Lung microvascular endothelial cell (primary cell): ENCODE measurements at places on chromosomes 5 and 9. TPM values are rescaled to one million over a fixed set of nuclear protein-coding genes. Genes with fewer than 3 reads are reported as not detected.

PCDHA9 gene
- under 0.01 TPM in 2 replicates for total RNA-seq

DNA sequence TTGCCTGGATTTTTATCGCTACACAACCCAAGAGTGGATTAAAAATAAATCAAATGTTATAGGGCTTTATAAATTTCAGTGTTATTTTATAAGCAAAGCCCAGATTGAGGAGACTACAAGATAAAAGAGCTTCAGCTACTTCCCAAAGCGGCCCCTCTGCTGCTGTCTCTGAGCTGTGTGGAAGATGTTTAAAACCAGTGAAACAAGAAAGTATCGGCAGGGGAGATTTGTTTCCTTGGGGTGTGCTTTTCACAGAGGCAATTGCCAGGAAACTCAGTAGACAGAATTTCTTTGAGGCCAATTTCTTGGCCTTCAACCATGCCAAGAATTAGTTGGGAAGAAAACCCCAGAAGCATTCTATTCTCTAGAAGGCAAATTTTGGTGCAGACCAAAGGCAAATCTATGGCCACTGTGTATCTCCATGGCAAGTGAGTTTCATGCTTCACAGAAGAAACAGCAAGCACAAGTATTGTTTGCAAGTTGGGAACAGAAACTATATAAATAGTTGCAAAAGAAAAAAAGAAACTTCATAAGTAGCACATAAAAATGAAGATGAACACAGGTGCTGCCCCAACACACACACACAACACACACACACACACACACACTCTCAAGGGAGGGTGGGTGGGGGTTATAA, 197.2 kb downstream of the PARP8 start:
- no peak for DNase-seq

- DNase-seq, result no peak
These were observed 144.2 kb downstream of the PCSK1 start for GRCh38 chr5:96288845-96289185.

TMEM8B gene
- under 0.01 and 0.22 TPM in 2 replicates for total RNA-seq

GRCh38 chr5:127098241-127098640, 24.9 kb upstream of the C5orf63 start:
- DNase-seq, result no peak

- DNase-seq, result no peak
These were observed 249.8 kb upstream of the PRDM9 start for GRCh38 chr5:23257656-23258055.

GRCh38 chr5:35342664-35343063, 112.4 kb upstream of the PRLR start:
- no peak for DNase-seq

CCDC180 gene
- 0.44 and 1.6 TPM in 2 replicates for total RNA-seq

DNA sequence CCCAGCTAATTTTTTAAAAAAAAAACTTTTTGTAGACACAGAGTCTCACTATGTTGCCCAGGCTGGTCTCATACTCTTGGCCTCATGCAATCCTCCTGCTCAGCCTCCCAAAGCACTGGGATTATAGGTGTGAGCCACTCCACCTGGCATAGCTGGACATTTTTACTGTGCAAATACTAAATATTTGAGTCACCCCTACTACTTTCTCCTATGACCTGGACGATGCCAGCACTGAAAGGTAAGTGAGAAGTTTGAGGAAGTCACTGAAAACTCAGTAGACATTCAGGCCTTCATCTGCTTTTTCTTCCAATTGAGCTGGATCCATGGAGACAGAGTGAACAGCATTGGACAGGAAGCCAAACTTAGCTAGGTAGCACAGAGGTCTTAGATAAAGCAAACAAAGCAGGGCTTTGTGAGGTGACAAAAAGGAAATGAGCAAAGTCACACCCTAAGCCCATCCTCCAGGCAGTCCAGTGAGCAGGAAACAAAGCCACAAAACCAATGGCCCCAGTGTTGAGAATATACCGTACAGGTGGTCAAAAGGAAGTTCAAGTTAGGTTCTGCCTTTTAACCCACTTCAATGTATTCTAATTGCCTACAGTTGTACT, 192.6 kb upstream of the RASA1 start:
- DNase-seq, result peak; percentile 86

- no peak for DNase-seq
These were observed 355.4 kb upstream of the PRR16 start for GRCh38 chr5:120108586-120109248.

GRCh38 chr5:31433229-31433628, 98.7 kb downstream of the DROSHA start:
- DNase-seq, result no peak

BTNL8 gene
- under 0.01 and 0.20 TPM in 2 replicates for total RNA-seq

EMB gene
- total RNA-seq, result under 0.01 TPM in 2 replicates

- DNase-seq, result no peak
These were observed 72.2 kb downstream of the SHB start for GRCh38 chr9:37996819-37997217.

DNA sequence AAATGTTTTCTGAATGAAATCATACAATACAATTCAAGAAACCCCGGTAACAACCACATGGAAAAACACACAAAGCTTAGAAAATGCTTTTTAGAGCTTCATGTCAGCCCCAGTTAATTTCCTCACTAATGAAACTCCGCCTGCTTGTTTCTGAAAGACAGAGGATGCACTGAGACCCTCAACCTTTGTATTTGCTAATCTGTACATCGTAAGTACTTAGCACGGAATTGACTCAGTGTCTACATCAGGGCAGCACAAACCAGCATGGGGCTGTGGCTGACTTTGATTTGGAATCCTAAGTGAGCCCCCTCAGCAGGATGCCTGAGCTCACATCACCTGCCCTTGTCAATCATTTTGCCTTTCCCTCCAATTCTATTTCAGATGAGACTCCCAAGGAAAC, 499.1 kb upstream of the MPDZ start:
- DNase-seq, result no peak

GRCh38 chr5:73638344-73639095, 12.5 kb downstream of the ARHGEF28 start:
- peak; percentile 56 for DNase-seq

KCNMB1 gene
- not detected in 2 replicates for total RNA-seq

- DNase-seq, result no peak
These were observed 133.3 kb upstream of the PCA3 start for GRCh38 chr9:76630916-76631315.

DNA sequence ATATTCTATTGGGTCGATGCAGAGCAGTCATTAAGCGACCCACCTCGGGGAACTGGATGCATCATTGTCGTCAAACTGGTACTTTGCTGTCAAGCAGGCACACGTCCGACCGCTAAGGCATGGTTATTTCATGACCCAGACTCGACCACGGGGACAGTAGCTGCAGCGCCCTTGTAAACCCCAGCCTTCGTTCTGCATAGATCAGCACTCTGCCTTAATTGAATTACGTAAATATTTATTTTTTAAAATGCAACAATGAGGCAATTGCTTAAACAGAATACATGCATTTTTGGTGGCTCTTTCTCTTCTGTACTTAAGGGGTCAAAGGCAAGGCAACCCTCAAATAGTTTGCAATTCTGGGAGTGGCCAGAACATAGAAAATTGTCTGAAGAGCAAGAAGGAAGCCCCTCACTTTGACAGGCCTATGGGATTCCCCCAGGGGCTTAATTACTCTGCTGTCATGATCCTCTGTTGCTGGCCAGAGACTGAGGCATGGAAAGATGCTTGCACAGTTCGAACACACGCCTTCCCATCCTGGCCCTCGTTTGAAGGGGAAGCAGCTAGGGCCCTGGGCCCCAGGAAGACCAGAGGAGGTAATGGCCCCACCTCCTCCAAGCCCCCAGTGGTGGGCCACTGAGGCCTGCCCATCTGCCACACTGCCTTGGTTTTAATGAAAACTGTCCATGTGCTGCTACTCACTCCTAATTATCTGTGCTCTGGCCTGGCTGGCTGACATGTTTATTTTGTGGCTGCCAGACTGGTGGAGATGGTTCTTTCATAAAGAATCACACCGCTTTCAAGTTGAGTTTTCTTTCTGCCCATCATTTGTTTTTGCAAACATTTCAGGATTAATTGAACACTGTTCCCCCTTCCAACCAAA, 169.7 kb upstream of the MAST4 start:
- DNase-seq, result no peak

CCL27 gene
- total RNA-seq, result not detected in 2 replicates

DNA sequence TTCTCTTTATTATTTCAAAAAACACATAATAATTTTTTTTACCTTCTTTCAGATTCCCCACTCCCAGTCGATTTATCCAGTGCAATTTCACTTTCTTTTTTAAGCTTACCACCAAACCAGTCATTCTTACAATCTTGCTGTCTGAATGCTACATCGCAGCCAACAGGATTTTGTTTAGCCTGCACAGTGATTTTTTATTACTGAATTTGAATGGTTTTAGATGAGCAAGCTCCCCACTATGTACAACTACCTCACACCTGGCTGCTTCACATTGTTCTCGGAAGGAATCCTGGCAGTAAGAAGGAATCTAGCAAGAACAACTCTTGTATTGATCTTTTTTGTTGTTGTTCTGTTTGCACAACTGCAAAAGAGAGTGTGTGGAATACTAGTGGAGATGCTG, 668.1 kb upstream of the WWC1 start:
- no peak for DNase-seq

DNA sequence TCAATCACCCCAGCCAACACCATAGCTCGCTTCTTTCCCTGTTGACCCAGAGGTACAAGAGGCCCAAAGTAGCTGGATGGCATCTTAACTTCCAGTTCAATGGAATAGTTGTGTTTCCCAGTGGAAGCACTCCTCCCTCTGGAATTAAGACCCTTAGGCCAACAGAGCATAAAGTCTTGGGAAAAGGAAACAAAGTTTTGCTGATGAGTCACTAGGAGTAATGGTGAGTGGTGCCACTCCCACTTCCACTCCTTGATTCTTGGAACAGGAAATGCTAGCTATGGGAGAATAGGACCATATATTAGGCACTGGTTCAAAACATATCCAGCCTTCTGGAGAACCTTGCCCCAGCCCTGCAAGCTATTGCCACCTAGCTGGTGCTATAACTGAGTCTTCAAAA, 44.7 kb upstream of the LMX1B start:
- peak; percentile 67 for DNase-seq

DNA sequence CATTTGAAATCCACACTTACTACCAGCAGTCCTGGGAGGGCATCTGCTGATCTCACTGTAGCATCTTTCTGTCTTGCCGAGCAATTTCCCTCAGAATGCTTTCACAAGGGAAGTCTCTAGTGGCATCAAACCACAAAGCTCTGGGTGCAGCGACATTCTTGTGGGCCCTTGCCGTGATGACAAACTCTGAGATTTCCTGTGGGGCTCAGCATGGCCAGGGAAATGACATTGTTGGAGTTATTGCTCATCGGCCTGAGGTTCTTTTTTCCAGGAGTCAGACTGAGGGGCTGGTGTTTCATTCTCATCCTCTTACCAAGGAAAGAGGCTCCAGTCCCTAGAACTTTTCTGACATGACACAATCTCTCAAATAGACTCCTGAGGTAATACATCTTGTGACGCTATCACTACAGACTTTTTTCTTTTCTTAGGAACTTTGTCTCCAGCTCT, 51.4 kb downstream of the PFDN1 start:
- peak; percentile 32 for DNase-seq

IFNA21 gene
- total RNA-seq, result not detected in 2 replicates

DNA sequence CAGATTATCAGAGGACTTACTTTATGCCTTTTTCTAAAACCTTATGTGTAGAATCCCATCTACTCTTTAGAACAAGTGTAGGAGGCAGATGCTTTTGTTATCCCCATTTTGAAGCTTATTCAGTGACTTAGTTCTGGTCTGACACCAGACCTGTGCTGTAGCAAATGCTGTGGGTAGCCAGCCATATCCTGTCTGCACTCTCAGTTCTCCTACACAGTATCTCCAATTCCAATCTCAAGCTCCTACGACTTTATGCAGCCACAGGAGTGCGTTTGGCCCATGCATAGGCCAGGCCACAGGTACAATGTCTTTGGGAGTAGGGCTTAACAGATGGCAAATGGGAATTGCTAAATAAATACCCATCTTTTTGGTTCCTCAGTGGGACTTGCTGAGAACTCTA, 292.6 kb downstream of the MCTP1 start:
- DNase-seq, result no peak

GRCh38 chr5:39080168-39080567, 6.0 kb upstream of the RICTOR start:
- no peak for DNase-seq

DNA sequence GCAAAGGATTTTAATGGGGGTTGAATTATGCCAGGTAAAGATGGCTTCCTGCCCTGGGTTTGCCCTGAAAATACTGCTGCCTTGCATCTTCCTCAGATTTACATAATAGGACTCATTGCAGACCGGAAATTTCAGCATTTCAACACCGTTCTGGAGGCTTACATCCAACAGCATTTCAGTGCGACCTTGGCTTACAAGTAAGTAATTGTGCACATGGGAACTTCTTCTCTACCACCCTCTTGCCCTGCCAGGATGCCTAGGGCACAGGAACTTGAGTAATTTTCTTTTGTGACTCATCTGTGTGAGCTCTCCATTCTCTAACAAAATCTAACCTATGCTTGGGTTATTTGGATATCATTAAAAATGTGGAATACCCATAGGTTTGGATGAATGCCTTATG, 80.2 kb downstream of the DOCK2 start:
- DNase-seq, result peak; percentile 57

CACNA1B gene
- total RNA-seq, result under 0.01 TPM in 2 replicates

- DNase-seq, result no peak
These were observed 121.1 kb downstream of the NUDT12 start for GRCh38 chr5:103441523-103441922.

DNA sequence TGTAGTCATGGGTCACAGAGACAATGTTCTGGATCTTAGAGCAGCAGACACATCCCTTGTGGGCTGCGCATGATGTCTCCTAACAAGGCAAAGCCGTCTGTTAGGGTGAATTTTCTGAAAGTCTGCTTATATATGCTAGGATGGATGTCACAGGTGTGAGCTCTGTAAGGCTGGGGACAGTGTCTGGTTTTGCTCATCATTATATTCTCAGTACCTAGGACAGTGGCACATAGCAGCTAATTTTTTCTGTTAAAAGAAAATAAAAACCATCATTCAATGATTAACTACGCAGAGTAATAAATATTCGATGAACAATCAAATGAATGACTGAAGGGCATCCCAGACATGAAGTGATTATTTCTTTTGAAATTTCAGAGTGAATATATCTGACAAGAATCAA, 52.9 kb upstream of the FAM169A start:
- DNase-seq, result no peak

DNA sequence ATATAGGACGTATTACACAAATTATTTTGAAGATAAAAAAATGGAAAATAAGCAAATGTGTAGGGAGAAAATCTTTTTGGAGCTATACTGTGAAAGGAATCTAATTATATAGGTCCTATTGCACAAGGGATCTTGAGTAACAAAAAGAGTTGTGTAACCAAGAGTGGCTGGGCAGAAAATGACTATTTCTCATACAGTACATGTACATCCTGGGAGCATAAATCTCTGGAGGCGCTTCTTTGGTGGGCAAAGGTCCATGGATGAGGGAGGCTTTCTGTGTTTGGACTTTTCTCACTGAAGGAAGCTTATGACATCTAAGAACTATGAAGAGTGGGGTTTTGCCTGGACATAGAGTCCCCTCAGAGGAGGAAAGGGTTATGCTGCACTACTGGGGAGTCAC, 29.8 kb downstream of the ANKS6 start:
- no peak for DNase-seq

PSAT1 gene
- 7.0 and 10.3 TPM in 2 replicates for total RNA-seq

TMC1 gene
- total RNA-seq, result 0.20 and 0.22 TPM in 2 replicates

- DNase-seq, result no peak
These were observed 28.6 kb downstream of the IDNK start for GRCh38 chr9:83651558-83651957.
